ENCODE measurements at places on chromosomes 5 and 9. TPM values are rescaled to one million over a fixed set of nuclear protein-coding genes. Genes with fewer than 3 reads are reported as not detected.

DNA sequence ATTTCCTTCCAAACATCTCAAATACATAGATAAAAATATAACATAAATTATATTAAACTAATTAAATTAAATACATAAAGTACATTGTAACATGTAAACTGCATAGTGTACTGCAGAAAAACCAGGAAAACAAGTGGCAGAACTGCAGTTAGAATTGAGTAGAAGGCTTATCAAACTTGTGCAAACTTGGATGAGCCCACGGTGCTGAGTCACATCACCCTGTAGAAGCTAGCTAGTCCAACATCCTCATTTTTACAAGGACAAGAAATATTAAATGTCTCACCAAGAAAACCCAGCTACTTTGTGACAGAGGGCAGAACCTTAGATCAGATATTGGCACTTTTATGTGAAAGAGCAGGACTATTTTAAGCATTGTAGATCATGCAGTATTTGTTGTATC is 807.9 kb upstream of the NUDT12 start:
- H3K36me3 ChIP-seq = no peaks in the 10 kb centered on the region
- H3K27me3 ChIP-seq = no peaks in the 10 kb centered on the region
- no peak for DNase-seq
- H3K4me1 ChIP-seq = no peaks in the 10 kb centered on the region
- H3K27ac ChIP-seq = no peak overlapping the region

DNA sequence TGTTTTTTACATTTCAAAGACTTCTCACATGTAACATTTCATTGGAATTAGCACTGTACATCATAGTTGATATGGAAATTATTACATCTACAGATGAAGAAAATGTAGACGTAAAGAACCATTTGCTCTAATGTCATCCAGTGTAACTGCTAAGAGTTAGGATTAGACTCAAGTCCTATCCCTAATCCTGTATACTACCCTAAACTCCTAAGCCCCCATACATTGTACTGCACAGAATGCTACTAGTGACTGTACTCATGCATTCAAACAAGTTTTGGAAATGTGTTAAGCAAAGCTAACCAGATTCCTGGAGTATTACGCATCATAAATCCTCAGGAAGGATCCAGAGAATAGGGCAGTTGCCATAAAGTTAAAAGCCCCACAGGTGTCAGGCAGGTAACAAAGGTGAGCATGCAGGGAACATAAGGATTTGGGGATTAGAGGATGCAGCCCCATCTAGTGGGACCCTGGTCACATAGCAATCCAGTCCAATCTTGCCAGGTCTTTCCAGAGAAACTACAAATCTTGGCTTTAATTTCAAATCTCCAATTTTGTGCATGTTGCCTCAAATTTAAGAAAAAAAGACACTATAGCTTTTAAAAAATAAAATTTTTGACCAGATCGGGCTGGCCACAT is 32.0 kb downstream of the HAVCR1 start:
- H3K4me3 ChIP-seq = no peak overlapping the region
- DNase-seq = peak; percentile 50
- no peaks in the 10 kb centered on the region for H3K4me1 ChIP-seq
- no peaks in the 10 kb centered on the region for H3K27me3 ChIP-seq

- no peak for DNase-seq
- H3K27me3 ChIP-seq = no peaks in the 10 kb centered on the region
- no peak overlapping the region for H3K27ac ChIP-seq
- no peaks in the 10 kb centered on the region for H3K4me1 ChIP-seq
- H3K4me3 ChIP-seq = no peak overlapping the region
These were observed 845.9 kb downstream of the CDH9 start for GRCh38 chr5:26192486-26192885.

DNA sequence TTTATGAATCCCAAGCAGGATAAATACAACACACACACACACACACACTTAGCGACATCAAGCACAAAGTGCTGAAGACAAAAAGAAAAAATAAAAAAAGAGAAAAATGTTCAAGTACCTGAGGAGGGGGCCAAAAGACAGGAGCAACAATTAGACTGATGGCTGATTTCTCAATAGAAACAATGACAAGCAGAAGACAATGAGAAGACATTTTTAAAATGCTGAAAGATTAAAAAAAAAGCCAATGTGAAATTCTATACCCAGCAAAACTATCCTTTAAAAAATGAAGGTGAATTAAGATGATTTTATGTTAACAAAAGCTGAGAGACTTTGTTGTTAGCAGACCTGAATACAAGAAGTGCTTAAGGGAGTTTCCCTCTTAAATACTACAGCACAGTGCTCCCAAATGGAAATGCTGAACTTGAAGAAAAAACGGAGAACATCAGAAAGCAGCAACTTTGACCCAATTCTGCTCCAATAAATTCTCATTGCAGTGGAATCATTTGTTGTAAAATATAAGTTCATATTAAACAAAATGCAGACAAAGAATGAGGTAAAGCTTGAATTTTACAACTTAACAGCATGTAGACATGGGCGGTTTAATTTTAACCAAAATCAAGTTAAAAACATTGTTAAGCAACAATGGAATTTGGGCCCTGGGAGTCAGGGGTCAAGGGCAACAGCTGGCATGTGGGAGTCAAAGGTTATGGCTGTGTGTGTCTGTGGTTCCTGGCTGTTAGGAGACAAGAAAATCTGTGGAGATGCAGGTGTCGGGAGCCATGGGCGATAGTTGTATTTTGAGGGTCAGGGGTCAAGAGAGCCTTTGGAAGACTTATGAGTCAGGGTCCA is 776 bp upstream of the RANBP17 start:
- H3K27ac ChIP-seq = no peak overlapping the region
- H3K4me1 ChIP-seq = peaks cover 2% of the 10 kb centered on the region
- no peaks in the 10 kb centered on the region for H3K36me3 ChIP-seq

- H3K27ac ChIP-seq = no peak overlapping the region
- no peak overlapping the region for H3K4me3 ChIP-seq
- peaks cover 5% of the 10 kb centered on the region for H3K4me1 ChIP-seq
- H3K36me3 ChIP-seq = no peaks in the 10 kb centered on the region
These were observed 64.9 kb downstream of the CFAP95 start for GRCh38 chr9:69885474-69885929.

DNA sequence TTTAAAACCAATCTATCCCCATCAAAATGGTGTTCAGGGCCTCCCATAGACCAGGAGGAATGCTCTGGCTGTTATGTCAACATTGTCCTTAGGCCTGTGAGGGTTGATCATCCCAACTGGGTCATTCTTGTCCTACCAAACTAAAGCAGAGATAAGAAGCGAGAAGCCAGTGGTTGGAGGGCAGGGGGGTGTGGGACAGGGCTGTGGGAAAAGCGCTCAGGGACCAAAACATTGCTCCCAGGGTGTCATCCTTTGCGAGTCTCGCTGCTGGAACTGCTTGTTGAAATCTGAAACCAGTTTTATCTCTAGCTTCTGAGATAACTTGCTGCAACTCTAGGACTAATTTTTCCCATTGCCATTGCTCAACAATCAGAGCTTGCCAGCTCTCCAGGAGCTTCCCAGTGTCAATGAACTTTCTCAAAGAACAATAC is 48.1 kb downstream of the SPATA31C2 start:
- H3K4me1 ChIP-seq = peaks cover 8% of the 10 kb centered on the region
- H3K4me3 ChIP-seq = no peak overlapping the region
- H3K27ac ChIP-seq = no peak overlapping the region
- DNase-seq = no peak
- H3K36me3 ChIP-seq = no peaks in the 10 kb centered on the region

CDH9 gene
- not detected for polyA plus RNA-seq

NR2F1-AS1 gene
- 12.9 TPM for polyA plus RNA-seq

RASA1 gene
- polyA plus RNA-seq = 8.3 TPM

CDX1 gene
- 0.28 TPM for polyA plus RNA-seq

OLFML2A gene
- polyA plus RNA-seq = 2.6 TPM
